Jurkat, Clone E6-1 (cell line): ENCODE measurements at places on chromosomes 1 and 21.

DNA sequence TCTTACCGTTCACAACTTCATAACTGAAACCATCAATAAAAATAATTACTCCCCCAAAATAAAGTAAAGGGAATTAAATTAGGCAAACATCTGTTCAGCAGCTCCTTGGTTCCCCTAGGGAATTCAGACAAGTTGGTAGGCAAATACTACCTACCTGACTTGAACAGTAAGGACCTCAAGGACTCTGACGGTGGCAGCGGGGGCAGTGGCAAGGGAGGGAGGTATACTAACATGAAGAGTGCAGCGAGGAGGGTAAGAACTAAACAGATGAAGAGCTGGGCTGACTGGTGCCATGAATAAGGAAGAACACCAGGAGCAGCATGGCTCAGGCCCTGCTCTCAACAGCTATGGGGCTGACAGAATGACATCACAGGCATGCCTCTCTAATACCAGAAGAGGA lies 33.1 kb downstream of the MTOR start:
- DNase-seq = no peak

GRCh38 chr1:68481041-68481440 lies 15.8 kb downstream of the DEPDC1 start:
- DNase-seq = no peak

DNA sequence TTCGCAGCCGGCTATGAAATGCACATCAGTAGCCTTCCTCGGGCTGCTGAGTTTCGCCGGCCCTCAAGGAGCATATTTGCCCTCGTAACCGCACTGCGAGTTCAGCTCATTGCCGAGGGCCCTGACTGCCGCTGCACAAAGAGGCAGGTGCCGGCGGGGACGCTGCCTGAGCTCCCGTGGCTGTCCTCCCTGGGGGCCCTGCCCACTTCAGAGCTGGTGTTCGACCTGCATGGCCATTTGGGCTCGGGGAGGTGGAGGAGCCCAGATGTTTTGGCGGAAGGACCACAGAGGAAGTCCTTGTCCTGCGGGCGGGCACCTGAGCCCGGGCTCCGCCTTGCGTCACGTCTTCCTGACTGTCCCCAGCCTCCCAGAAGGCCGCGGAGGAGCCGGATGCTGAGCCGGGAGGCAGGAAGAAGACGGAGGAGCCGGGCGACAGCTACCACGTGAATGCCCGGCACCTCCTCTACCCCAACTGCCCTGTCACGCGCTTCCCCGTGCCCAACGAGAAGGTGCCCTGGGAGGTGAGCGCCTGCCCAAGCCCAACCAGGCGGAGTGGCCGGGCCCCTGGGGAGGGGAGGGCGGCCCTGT lies 29.9 kb upstream of the LRRC3 start:
- DNase-seq = no peak

DNA sequence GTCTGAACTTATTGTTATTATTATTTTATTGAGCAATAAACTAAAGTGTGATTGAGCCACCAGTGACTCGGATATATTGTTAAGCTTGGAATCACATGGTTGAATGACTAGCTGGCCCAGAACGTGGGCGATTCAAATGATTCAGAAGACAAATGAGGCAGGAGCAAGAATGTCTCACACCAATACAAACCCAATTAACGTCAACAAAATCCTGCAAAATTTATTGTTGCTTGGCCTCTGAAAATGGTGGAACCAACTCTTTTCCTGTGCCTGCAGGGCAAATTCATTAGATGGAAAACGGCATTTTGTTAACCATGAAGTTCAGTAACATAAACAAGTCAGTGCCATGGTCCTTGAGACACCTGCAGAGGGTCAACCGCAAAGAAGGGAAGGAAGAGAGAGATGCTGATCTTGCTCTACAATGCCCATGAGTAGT lies 482.0 kb downstream of the SETD4 start:
- DNase-seq = no peak

DNA sequence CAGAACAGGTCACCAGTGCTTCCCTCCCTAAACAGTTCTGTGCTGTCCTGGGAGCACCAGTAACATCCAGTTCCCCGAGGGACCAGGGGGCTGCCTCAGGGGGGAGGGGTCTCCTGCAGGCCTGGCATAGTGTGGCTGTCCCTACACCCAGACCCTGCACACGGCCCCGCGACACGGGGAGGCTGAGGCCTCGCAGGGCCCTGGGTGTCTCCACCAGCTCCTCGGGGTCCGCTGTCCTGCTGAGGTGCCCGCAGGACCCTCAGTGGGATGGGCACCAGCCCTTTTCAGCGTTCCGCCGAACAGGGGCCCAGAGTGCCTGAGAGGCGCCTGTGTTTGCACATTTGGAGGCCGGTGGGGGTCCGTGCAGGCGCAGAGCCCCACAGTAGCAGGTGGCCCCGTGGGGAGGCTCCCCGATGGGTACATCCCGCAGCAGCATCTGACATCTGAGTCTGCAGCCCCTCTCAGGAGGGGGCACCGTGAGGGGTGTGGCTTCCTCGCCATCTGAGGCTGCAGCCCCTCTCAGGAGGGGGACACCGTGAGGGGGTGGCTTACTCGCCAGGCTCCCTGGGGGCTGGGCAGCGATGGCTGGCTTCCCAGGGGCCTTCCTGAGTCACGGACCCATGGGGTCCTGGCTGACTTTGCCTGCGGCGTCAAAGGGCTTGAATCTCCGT lies 18.5 kb upstream of the C1orf159 start:
- no peak for DNase-seq

DNA sequence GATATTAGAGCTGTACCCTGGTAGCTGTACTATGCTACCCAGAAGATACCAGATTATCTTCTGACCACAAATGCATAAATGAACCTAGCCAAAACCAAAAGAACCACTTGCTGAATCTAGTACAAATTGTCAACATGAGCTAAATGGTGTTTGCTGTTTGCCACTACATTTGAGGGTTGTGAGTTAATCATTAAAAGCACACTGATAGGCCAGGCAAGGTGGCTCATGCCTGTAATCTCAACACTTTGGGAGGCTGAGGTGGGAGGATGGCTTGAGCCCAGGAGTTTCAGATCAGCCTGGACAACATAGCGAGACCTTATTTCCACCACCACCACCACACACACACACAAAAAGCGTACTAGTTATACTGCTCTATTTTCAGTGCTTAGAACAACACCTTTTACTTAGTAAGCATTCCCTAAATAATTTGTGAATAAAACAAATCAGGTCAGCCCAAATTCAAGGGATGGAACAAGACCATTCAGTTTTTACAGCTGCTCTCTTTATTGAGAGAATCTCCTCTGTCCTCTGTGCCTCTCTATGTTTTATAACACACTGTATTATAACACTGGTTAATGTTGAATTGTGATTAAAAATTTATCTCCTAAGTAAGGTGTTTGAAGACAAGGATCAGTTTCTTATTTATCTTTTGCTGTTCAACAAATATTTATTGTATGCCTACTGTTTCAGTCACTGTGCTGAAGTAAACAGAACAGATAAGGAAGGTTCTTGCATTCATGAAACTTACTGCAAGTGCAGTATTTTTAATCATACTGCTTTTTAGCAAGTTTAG lies 44.0 kb downstream of the MAGI3 start:
- DNase-seq = no peak

DNA sequence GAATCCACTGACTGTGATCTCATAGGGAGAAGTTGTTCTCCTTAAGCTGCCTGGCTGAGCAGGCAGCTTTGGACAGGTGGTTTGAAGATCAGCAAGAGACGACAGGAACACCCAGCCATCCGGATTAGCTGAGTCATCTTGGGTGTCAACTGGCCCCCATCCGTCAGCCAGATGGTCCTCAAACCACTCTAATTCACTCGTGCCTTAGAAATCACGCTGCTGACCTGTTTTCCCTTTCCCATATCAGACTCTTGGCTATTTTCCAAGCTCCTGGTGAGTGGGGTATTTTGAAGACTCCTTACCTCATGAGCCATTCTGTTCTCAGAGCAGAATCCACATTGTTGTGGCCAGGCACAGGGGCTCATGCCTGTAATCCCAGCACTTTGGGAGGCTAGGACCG lies 149.1 kb upstream of the L1TD1 start:
- DNase-seq = no peak

- DNase-seq = no peak
Observed at GRCh38 chr1:101154547-101154946, 82.3 kb upstream of the S1PR1 start.

- DNase-seq = no peak
Observed at GRCh38 chr1:214351551-214352277, 70.8 kb downstream of the SMYD2 start.

DNA sequence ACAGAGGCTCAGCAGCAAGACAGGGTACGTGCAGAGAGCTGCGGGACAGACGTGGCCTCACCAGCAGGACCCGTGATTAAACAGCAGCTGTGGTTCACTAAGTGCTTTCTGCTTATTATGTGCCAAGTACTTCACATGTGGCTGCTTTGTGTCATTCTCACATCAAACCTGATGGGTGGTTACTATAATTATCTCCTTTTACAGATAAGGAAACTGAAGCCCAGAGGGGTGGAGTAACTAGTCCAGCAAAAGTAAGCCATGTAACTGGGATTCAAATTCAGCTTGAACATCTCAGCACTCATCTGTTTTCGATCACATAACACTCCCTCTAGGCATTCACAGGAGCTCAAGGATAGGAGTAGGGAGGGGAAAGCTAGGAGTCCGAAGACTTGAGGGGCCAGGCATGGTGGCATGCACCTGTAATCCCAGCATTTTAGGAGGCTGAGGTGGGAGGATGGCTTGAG lies 50.8 kb upstream of the CLIC4 start:
- peak; percentile 37 for DNase-seq

DNA sequence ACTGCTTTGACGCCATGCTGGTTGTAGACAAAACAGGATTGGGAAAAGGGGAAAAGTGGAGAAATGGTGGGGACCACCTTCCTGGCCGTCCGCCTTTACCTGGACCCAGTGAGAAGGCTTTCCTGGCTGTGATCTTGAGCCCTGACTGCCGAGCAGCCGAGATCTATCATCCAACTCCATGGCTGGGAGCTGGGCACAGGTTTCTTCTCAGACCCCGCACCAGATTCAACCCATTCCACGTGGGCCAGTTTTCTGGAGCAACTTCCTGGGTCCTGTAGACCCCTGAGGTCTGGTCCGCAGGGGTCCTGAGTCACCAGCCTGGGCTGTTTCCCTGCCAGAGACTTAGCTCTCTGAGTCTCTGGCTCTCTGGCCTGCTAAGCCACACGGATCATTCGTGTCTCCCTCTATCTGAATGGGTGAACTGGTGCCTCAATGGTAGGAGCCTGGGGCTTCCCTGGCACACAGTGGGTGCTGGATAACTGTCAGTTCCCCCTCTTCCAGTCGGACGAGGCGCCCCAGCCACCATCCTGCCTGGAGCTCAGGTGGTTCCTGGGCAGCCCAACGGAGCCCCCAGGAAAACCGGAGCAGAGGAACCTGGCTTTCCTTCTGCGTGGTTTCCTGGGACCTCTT lies 4.5 kb upstream of the NPHP4 start:
- DNase-seq = no peak

GRCh38 chr1:220579317-220579716 lies 51.4 kb downstream of the MARK1 start:
- no peak for DNase-seq

DNA sequence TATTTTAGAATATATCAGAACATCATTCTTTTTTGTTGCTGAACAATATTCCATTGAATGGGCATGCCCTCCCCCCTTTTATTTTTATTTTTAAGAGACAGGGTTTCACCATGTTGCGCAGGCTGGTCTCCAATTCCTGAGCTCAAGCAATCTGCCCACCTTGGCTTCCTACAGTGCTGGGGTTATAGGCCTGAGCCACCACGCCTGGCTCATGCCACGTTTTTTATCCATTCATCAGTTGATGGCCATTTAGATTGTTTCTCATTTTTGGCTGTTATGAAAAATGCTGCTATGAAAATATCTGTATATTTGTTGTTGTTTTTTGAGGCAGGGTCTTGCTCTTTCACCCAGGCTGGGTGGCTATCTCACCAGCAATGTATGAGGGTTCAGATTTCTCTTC lies 19.8 kb downstream of the SPEN start:
- no peak for DNase-seq

DNA sequence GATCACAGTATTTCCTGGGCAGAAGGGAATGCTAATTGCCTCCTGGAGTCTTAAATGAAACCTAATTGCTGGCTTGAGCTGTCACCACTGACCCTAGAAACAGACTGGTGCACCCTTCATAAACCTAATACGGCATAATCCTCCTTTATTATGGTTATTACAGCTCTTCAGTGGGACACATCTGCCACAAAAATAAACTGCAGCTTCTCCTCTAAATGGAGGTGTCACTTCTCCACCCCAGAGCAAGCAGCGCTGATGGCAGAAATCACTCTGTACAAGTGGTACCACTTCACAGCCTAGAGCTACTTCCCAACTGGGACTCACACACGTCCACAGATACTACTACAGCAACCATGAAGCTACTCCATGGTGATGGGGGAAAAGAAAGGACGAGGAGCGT lies 11.1 kb downstream of the PTPN14 start:
- no peak for DNase-seq

DNA sequence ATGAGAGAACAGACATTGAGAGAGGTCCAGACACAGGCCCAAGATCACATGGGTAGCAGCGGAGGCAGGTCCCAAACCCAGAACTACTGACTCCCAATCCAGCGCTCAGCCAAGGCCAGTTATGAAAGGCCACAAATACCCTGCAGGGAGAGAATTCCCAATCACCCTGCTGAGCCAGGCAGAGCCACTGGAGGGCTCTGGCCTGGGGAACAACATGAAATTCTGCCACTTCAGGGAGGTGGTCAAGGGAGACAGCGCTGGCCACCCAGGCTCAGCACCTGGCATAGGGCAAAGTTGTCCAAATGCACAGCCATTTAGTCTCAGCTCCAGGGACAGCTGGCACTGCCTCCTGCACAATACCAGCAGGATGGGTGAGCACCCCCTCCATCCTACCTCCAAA lies 27.5 kb downstream of the SLC9A1 start:
- no peak for DNase-seq

DNA sequence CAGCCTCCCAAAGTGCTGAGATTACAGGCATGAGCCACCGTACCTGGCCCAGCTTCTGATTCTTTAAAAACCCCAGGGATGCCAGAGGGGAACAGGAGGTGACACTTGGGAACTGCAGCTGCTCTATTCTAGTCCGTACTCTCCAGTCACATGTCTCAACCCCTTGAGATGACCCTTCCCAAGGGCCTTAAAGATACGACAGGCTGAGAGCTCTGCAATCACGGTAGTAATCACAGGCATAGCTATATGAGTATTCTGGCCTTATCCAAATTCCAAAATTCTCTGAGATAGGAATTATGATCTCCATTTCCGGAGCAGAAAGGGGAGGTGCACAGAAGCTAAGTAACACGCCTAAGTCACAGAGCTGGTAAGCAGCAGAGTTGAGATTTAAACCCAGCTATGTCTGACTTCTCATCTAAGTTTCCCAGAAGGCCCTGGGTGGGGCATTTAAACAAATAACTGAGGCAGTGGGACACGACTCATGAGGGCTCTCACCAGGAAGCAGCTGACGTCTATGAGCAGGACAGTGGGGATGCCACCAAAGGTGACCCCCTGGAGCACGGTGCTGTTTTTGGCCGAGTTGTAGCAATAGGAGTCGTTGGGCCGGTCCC lies 5.2 kb downstream of the TMEM63A start:
- no peak for DNase-seq
